DMS153 (cell line): ENCODE measurements at places on chromosomes 6 and 20.

GRCh38 chr6:145119081-145119480, 616.2 kb downstream of the EPM2A start:
- DNase-seq = no peak

DNA sequence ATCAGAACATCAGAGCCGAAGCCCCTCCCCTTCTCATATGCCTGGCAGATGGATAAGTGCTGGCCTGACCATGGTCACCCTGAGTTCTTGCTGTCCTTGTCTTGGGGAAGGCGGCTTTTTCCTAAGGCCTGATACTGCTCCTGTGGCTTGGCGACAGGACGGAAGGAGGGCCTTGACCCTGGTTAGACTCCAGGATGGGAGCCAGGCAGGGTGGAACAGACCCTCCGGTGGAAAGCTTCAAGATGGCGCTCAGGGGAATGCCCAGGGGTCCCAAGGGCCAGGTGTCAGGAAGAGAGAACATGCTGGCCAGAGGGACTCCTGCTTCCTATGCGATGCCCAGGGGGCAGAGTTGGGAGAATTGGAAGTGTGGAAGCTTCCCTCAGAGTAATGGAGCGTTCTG, 29.6 kb downstream of the ADA start:
- no peak for DNase-seq

GRCh38 chr6:22071270-22072041, 225.4 kb downstream of the PRL start:
- DNase-seq = no peak

- no peak for DNase-seq
Observed at GRCh38 chr6:2909718-2910117, 6.6 kb upstream of the SERPINB9 start.

GRCh38 chr20:17497821-17498580, 33.2 kb downstream of the BFSP1 start:
- no peak for DNase-seq

GRCh38 chr6:25991785-25992412, 29.3 kb downstream of the TRIM38 start:
- DNase-seq = peak; percentile 41

DNA sequence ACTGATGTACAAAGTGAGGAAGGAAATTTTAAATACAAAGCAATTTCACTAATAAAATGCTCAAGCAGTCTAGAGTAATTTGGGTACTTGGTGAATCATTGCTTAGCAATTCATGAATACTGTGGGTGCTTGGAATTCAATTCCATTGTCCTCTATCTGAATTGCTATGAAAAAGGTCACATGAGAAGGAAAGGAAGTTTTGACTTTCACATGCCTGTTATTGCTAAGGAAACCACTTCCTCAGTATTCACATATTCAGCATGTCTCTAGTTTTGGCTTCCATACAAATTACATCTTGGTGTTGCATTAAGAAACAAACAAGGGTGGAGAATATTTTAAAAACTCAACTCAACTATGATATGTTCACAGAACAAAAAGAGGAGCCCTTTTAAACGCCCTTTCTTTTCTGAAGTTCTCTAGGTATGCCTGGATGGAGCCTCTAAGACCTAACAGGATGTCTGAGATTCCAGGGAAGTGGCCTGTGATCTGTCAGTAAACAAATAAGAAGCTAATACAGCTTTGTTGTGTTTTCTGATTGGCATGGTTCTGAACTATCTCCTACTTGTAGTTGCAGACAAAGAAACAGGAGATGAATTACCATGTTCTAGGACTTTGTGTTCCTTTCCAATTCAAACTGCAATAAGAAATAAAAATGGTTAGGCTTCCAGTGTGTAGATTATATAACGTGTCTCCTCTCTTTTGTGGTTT, 190.4 kb downstream of the OGFRL1 start:
- DNase-seq = no peak

DNA sequence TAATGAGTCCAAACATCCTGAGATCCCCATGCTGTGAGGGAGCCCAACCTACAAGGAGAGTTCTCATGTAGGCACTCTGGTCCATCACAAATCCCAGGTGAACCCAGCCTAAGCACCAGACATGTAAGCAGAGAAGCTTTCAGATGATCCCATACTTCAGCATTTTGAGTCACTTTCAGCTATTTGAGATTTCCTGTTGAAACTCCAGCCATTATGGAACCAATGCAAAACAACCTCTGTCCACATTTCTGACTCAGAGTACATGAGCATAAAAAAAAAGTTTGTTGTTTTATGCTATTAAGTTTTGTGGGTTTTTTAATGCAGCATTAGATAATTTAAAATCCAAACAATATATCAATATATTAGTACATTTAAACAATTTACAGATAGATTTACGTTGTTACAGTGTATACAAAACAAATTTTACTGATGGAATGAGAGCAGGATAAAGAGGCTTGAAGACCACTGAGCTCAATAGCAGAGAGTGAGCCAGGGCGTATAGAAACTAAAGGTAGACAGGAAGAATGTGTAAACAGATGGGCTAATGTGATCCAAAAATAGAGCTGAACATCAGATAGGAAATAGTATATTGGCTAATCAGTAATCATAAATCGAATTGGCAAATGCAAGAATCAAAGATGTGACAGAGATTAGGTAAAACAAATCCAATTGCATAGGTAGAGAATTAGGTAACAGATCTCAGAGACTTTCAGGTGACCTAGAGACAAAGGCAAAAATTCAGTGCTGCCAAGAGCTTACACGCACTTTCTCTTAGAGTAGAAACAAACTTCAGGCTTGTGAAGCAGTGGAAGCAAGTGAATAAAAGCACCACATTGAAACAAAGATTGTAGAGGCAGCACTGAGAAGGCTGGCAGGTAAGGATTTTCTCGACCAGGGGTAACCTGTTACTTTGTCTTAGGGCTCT, 36.2 kb upstream of the PLCB1 start:
- DNase-seq = no peak

GRCh38 chr6:159715166-159715565, 12.1 kb upstream of the WTAP start:
- no peak for DNase-seq

GRCh38 chr6:141445928-141446628, 686.6 kb upstream of the GJE1 start:
- DNase-seq = no peak

GRCh38 chr6:110063594-110064263, 85.6 kb downstream of the GPR6 start:
- DNase-seq = no peak

DNA sequence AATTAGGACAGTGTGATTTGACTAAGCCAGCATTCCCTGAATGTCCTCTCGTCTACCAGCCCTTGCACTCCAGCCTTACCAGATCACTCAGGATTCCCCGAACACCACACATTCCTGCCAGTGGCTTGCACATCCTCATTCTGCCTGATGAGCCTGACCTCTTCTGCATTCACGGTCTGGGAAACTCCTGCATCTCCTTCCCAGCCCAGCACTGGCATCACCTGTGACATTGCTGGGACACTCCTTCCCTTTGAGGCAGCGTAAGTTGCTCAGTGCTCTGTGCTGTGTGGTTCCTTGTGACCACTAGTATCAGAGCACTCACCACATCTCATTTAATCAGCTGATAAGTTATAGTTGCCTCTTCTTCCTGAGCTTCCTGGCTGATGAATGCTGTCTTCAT, 17.3 kb downstream of the NCOA7 start:
- no peak for DNase-seq

- no peak for DNase-seq
Observed at GRCh38 chr20:1456300-1456699, 10.3 kb downstream of the NSFL1C start.

DNA sequence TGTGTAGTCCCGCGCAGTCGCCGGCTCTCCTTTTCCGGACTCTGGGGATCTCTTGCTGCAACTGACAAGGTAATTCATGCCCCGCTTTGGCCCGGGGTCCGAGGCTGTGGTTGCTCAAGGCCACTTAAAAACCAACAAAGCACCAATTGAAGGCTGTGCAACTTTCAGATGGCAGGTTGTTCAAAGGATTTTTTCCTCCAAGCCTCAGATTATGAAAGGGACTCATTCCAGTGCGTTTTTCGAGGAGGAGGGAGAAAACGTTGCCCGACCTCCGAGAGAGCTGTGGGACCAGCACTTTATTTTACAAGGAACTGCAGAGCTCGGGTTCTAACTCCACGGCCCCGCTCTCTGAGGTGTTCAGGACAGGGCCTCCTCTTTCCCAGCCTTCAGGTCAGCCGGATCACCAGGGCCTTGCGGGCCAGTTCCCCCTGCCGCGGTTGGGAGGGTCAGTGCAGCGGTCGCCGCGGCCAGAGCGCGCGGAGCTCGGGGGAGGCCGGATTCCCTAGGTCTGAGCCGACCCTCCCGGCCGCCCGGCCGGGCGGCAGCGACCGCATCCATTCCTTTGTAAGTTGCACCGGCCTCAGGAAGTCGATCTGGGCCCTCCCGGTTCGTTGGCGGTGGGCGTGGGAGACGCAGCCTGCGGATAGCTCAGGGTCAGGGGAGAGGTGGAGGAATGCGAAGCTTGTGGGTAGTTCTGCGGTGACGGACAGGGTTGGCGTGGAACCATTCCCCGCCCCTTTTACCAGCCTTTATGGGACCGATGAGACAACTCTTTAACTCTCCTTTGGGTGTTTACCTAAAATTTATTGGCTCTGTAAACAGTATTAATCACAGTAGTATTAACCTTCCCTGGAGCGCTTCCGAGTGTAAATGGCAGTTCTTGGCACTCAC, 1.6 kb downstream of the UTRN start:
- no peak for DNase-seq

DNA sequence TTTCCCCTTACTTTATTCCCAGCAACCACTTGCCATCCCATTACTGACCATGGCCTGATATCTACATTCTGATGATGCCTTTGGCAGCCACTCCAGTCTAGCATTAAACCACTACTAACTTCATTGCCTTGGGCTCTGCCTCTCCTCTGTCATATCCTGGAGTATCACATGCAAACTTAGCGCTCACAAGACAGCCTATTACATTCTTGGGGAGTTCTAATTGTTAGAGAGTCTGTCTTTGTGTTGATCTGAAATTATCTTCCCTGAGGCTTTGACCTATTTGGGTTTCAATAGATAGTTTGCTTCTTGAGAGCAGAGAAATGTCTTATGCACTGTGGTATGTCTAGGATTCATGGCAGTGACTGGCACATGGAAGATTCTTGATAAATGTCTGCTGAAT, 40.5 kb upstream of the RAB32 start:
- no peak for DNase-seq

DNA sequence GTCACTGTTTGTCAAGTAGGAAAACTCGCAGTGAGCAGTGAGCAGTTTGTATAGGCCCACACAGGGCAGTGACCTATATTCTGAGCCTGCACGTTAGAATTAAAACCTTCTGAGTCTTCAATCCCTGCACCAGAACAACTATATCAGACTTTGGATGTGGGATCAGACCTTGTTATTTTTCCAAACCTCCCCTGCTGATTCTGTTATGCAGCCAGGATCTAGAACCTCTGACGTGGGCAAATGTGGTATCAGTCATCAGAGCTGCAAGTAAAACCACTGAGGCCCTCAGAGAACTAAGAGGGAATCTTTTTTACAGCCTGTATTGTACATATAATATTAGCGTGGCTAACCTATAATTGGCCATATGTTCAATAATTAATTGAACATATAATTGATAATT, 32.0 kb upstream of the AKAP7 start:
- no peak for DNase-seq

DNA sequence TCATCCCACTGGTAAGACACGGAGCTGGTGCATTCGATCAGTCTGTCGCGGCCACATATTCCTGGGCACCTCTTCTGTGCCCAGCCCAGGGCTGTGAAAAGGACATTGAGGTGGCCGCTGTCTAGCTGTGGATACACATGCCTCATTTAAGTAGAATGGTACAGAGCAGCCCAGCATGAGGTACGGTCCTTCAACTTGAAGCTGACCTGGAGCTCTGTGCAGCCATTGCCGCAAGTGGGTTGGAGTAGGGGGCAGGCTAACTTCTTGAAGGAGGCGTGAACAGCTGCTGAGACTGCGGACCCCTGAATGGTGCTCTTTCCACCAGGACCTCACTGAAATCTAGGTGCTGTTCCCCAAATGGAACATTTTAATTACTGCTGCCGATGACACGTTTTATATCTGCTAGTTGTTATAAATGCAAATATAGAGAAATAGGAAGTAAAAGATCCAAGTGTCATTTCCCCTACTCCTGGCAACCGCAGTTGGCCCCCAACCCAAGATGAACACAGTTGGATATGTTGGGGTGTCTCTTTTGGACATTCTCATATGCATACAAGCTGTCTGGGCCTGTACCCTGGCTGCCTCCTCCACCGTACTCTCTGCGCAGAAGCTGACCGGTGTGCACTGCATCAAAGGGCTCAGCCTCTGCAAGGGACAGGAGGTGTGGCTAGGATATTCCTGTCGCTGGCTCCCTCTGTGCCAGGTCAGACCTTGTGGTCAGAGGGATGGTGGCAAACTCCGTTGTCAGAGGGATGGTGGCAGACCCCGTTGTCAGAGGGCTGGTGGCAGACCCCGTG, 86.1 kb downstream of the CDC5L start:
- DNase-seq = no peak

- peak; percentile 64 for DNase-seq
Observed at GRCh38 chr20:9330151-9330550, 184.2 kb upstream of the LAMP5 start.

GRCh38 chr20:46894579-46894958, at the start of gene EYA2:
Gene EYA2 (plus strand): TSS chr20:46894843. CDS start chr20:46990011, 95,168 bp downstream.
- no peak for DNase-seq

GRCh38 chr20:1626528-1627199, 6.9 kb upstream of the SIRPB1 start:
- no peak for DNase-seq

- no peak for DNase-seq
Observed at GRCh38 chr20:4067600-4068261, 52.4 kb upstream of the RNF24 start.

DNA sequence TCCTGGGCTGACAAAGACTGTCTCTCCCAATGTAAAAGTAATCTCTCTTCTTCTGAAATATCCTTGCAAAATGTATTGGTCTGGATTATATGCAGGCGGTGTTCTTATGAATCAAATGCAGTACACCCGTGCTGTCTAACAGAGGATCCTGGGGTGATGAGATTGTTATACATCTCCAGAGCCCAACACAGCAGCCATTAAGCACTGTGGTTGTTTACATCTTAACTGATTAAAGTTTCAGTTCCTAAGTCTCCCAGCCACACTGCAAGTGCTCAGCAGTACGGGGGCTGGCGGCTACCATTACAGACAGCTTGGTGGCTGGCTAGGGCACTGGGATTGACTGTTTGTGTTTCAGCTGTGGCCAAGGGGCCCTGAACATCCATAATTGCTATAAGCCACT, 7.0 kb downstream of the UNC93A start:
- DNase-seq = no peak

DNA sequence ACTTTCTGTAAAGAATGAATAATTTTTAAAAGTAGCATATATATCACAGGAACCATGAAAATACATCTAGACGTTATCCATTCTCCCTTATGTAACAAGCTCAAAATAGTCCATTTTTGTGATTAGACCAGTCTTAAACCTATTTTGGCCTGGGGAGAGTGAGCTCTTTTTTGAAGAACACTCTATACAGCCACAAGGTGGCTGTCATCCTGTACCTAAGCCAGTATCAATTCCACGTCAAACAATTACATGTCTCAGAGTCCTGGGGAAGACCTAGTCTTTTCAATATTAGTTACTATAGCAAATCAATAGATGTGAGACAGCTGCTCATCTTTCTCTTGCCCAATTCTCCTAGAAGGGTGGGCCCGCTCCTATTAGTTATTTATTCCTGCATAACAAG, 28.4 kb downstream of the FBXO5 start:
- no peak for DNase-seq

- no peak for DNase-seq
Observed at GRCh38 chr6:107716688-107717089, 107.4 kb downstream of the SCML4 start.

- DNase-seq = no peak
Observed at GRCh38 chr20:62638679-62639406, 3.5 kb upstream of the SLCO4A1 start.
